ENCODE measurements at places on chromosomes 7 and 10. TPM values are rescaled to one million over a fixed set of nuclear protein-coding genes. Genes with fewer than 3 reads are reported as not detected.

DNA sequence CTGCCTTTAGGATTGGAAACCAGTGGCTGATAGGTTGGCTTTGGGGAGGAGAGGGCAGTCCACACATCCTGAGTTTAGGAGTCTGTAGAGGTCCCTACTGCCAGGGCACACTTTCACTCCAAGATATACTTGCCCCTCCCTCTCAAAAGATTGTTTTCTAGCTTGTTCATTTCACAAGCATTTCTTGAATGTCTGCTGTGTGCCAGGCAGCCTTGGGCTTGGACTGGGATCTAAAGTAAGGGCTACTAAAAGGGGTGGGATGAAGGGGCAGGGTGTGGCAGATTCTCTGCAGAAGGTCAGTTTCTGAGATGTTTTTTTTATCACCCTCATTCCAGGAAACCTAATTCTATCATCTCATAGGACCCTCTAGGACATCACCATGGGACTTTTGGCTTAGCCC, 272.4 kb downstream of the SKAP2 start:
- DNase-seq, result no peak

DNA sequence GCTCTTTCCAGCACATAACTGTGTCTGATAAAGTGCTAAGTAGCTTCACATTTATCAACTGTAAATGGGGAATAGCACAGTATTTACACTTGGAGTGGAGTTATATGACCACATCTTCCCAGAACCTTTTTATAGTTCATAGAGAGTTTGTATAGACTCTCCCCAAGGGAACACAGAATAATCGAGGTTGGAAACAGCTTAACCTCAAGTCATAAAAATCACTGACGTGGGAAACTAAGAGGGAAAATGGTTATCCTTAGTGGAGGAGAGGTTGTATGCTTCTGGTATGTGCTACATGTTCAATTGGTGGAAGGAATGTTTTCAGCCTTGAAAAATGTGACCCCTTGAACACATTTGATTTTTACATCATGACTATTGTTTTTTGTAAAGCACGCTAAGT, 167.9 kb upstream of the KIAA1217 start:
- no peak for DNase-seq

- no peak for DNase-seq
Measured at GRCh38 chr7:85232068-85232467, 45.2 kb upstream of the SEMA3D start.

Gene ZNF786
- 7.1 TPM for total RNA-seq

Gene GPR146
- 3.5 TPM for total RNA-seq

Gene SVOPL
- total RNA-seq, result 3.1 TPM

Gene ZNF425
- 1.3 TPM for total RNA-seq

Gene TMEM273
- 12.7 TPM for total RNA-seq

Data from mucosa of descending colon (tissue), 3 donors.